COR-L47 (cell line): ENCODE measurements at places on chromosomes 3 and 15.

GRCh38 chr3:98900265-98901118 lies 1.0 kb downstream of the DCBLD2 start:
- no peak for DNase-seq

GRCh38 chr3:65785065-65785645 lies 253.6 kb downstream of the MAGI1 start:
- DNase-seq, result no peak

- DNase-seq, result no peak
These were observed 3.8 kb downstream of the VEPH1 start for GRCh38 chr3:157499342-157499963.

- DNase-seq, result no peak
These were observed 165.0 kb downstream of the XXYLT1 start for GRCh38 chr3:195105841-195106417.

- DNase-seq, result no peak
These were observed 1.1 kb downstream of the LTK start for GRCh38 chr15:41512512-41512939.

- DNase-seq, result no peak
These were observed 145.3 kb upstream of the ROPN1 start for GRCh38 chr3:124137216-124137615.

- DNase-seq, result peak; percentile 26
These were observed 440 bp downstream of the PRTG start for GRCh38 chr15:55742498-55742926.

GRCh38 chr3:178169421-178169820 lies 366.8 kb upstream of the KCNMB2 start:
- no peak for DNase-seq

- DNase-seq, result no peak
These were observed 4.2 kb downstream of the FURIN start for GRCh38 chr15:90872486-90873184.
